ENCODE measurements at places on chromosomes 16 and 17.

- DNase-seq = no peak
Observed at GRCh38 chr17:61395983-61396585, 3.6 kb upstream of the TBX2 start.

DNA sequence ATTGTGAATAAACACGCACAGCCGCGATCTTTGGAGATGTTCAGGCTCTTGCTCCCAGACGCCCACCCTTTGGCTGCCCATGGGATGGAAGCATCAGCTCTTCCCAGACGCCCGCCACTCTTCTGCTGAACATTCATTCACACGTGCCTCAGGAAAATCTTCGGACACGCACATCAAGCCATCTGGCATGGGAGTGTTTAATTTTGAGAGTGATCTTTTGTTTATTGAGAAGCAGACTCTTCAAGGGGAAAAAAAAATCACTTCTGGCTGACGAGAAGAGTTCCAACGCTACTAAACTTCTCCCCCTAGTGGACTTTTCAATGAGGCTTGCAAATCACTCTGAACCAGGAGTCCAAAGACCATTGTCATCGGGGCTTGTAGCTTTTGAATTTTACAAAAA lies 62.0 kb upstream of the NUDT7 start:
- DNase-seq = no peak

- DNase-seq = no peak
Observed at GRCh38 chr17:82803185-82803584, 36.6 kb downstream of the ZNF750 start.

DNA sequence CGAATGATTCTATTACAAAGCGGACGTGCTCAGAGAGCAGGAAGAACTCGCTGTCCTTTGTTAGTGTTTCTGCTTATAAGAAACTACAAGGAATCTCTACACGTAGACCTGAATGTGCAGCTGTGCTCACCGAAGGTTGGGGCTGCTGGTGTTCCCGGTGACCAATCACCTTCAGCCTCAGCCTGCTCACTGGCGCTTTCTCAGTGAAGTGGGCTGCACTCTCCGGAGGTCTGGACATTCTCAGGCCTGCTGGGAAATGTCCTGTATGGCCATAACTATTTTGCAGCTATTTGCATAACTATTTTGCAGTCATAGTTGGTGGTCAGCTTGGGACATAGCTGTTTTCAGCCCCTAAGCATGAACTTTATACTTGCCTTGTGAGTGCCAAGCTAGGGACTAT lies 9.7 kb upstream of the CIAO3 start:
- no peak for DNase-seq

DNA sequence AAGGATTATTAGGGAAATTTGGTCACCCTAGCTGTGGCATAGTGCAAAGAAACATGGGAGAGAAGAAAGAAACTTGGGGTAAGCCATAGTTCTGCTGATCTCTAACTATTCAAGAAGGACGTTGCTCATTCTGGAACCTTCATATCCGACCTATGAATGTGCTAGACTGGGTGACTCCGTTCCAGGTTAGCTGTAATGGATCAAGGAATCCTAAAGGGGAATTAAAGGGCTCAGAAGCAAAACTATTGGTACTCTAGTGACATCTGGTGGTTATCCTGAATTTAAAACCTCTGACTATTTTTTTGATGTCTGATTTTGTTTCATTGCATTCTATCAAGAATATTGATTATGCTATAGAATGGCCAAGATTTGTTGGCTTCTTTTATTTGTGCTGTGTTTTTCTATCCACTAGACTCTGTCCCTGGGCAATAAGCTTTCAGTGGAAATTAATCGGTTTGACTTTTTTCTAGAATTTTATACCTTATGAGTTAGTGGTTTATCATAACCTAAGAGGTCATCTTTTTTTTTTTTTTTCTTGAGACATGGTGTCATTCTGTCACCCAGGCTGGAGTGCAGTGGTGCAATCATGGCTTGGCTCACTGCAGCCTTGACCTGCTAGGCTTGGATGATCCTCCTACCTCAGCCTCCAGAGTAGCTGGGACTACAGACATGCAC lies 19.5 kb downstream of the PCTP start:
- DNase-seq = peak; percentile 45

DNA sequence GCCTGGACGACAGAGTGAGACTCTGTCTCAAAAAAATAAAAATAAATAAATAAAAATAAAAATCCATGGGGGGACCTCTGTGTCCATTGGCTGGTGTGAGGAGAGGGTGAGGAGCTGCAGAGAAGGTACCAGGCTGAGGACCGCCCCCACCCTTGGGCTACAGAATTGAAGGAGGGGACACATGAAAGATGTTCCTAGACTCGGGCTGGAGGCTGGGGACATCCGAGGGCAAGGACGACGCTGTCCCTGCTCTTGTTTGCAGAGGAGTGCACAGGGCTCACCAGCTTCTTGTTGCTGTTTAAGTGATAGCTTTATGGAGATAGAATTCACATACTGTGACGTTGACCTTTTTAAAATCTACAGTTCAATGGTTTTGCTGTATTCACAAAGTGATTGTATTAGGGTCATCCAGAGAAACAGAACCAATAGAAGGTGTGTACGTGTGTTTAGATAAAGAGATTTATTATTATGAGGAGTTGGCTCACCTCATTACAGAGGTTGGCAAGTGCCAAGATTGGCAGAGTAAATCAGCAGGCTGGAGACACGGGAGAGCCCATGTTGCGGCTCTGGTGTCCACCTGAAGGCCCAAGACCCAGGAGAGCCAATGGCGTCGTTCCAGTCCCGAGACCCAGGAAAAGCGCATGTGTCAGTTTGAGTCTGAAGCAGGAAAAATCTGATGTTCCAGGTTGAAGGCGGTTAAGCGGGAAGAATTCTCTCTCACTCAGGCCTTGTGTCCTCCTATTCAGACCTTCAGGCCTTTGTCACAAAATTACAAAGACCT lies 320.7 kb downstream of the SEC14L1 start:
- no peak for DNase-seq

- no peak for DNase-seq
Observed at GRCh38 chr16:535446-536405, 8.2 kb downstream of the CAPN15 start.

DNA sequence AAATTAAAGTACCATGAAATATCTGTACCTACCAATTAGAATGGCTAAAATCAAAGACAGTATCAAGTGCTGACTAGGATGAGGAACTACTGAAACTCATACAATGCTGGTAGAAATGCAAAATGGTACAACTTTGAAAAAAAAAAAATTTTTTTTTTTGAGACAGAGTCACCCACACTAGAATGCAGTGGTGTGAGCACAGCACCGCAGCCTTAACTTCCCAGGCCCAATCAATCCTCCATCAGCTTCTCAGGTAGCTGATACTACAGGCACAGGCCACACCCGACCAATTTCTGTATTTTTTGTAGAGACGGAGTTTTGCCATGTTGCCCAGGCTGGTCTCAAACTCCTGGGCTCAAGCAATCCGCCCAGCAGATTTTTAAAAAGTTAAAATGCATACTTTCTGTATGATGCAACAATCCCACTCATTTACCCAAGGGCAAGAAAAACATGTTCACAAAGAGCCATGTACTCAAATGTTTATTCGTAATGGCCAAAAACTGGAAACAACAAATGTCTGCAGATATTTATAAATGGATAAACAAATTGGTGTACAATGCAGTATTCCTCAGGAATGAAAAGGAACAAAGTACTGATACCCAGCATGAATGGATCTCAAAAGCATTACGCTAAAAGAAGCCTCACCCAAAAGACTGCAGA lies 8.7 kb downstream of the SMURF2 start:
- no peak for DNase-seq
